Globus pallidus (tissue), 1 donor: ENCODE measurements at places on chromosomes 3 and 15.

DNA sequence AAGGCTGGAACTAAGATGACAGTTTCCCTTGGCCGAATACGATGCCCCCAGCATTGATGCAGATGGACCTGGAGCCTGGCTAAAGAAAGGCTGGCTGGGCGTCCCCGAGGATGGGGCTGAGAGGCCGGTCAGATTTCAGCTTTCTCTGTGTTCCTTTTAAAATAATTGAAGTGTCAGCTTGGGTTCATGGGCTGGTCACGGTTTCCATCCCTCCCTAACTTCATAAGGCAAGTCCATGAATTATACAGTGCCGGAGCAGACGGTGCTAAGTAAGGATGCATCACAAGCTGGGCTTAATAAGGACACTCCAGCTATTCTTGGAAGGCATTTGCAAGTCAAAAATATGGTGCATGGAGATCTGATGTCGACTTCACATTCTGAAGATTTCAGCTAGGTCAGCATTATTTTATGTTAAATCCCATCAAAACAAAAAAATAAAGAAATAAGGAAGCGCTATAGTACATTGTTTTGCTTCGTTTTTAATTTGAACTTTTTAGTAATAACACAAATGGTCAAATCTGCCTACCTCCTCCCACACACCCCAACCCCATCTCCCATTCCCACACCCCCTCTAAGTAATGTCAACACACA is 220.8 kb downstream of the RPLP1 start:
- DNase-seq, result no peak

- no peak for DNase-seq
Measured at GRCh38 chr3:61857297-61857696, 295.9 kb downstream of the PTPRG start.

- DNase-seq, result no peak
Measured at GRCh38 chr3:5846261-5846660, 658.8 kb downstream of the EDEM1 start.

DNA sequence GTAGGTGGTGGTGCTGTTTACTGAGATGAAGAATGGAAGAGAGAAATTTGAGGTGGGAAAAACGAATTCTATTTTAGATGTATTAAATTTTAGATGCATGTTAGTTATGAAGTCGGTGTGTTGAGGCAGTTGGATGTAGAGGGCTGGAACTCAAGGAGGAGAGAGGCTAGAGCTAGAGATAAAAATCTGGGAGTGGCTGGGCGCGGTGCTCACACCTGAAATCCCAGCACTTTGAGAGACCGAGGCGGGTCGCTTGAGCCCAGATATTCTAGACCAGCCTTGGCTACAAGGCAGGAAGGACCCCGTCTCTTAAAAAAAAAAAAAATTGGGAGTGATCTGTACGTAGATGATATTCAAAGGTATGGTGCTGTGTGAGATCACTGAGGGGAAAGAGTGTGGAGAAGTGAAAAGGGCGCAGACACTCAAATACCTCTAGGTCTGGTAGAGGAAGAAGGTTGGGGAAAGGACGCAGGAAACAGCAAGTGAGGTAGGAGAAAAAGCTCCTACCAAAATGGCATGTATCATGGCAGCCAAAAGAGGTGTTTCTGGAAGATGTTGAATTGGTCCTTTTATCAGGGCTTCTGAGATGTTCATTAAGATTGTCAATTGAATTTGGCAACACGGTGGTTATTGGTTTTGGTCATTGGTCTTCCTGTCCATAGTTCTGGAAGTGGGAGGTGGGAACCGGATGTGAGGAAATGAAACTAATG is 1.8 kb downstream of the YEATS2 start:
- DNase-seq, result peak; percentile 15

DNA sequence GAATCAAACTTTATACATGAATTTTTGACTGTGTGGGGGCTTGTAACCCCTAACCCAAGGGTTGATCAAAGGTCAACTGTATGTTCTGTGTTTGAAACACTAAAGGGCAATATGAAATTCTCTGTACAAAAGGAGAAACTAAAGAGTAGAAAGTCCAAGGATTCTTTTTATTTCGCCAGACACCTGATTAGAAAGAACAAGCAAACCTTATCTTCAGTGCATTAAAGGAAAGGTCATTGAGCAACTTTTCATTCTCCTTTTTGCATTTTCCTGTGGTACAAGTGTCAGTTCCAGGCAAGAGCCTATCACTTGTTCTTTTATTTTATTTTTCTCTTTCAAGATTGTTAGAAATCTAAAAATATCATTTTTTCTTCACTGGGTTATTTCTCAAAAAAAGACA is 430.1 kb upstream of the EPHA3 start:
- DNase-seq, result no peak
